ENCODE measurements at places on chromosomes 7 and 10.

GRCh38 chr10:125549653-125550052 is 133.3 kb downstream of the TEX36 start:
- no peak for DNase-seq

- DNase-seq: no peak
Observed at GRCh38 chr7:132430041-132430855, 146.0 kb downstream of the PLXNA4 start.

GRCh38 chr7:151137791-151138152 is 29.7 kb downstream of the GBX1 start:
- no peak for DNase-seq

DNA sequence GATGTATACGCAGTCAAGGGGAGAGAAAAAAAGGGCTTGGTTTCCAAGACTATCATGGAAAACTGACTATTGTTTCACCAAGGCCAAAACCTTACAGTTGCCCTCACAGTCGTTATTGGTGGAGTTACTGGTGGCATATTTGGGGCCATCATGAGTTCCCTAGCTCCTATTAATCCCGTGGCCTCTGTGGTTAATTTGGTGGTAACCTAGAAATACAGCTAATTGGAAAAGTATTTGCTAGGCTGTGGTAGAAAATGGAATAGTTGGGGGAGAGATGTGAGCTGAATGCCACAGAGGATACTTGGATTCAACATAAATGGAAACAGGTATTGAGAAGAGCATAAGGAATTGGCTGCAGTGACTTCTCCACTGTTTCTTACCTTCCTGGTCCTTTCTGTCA is 450.7 kb downstream of the KCNMA1 start:
- DNase-seq: no peak

DNA sequence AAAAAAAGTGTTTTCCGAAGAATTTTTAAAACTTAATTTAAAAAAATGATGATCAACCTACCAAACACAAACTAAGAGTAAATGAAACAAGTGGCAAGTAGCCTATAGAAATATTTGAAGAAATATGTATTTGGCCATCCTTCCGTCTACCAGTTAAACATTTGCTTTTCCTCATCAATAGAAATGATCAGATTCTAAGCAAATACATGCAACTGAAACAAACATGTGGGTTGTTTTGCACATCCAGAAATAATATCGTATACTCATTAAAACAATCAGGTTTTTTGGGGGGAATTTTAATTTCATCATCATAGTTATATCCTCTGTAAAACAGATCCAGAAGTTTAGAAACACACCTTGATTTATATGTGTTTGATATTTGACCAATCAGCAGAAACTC is 1011.7 kb downstream of the GATA3 start:
- DNase-seq: no peak
